NCI-H1092 treated with DMSO at 0.1 percent for 48 hours (cell line): ENCODE measurements at places on chromosomes 7 and 10.

DNA sequence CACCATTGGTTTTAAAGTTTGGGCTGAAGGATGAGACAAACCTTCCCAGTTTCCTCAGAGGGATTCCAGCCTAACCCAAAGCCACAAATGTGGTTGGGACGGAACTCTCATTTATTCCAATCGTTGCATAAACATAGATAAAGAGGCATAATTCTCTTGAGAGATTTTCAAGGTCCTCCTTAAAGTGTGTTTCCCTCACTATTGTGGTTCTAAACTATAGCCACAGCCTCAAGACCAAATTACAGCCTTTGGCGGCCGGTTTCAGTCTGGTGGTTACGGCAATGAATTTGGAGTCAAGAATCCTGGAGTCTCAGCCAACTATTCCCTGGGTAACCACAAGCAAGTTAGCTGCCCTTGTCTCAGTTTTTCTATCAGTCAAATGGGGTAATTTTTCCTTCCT is 42.6 kb downstream of the SEM1 start:
- DNase-seq: no peak

DNA sequence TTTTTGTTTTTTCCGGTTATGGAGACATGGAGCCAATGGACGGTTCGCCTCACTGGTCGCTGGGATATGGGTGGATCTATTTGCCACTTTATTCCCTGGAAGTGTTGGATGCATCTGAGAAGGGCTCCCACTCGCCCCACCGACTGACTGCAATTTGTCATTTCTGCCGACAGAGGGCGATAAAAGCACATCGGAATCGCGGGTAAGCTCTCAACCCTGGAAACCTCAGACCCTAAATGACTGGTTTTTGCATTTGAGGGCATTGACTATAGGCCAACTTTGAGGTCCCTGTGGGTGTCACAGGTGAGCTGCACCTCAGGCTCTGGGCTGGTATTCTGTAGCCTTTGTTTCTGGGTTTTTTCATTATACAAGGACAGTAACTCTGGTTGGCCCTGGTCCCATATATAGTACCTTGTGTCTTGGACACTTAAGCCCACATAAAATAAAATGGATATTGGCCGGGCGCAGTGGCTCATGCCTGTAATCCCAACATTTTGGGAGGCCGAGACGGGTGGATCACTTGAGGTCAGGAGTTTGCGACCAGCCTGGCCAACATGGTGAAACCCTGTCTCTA is 11.9 kb upstream of the OPALIN start:
- DNase-seq: peak; percentile 35

DNA sequence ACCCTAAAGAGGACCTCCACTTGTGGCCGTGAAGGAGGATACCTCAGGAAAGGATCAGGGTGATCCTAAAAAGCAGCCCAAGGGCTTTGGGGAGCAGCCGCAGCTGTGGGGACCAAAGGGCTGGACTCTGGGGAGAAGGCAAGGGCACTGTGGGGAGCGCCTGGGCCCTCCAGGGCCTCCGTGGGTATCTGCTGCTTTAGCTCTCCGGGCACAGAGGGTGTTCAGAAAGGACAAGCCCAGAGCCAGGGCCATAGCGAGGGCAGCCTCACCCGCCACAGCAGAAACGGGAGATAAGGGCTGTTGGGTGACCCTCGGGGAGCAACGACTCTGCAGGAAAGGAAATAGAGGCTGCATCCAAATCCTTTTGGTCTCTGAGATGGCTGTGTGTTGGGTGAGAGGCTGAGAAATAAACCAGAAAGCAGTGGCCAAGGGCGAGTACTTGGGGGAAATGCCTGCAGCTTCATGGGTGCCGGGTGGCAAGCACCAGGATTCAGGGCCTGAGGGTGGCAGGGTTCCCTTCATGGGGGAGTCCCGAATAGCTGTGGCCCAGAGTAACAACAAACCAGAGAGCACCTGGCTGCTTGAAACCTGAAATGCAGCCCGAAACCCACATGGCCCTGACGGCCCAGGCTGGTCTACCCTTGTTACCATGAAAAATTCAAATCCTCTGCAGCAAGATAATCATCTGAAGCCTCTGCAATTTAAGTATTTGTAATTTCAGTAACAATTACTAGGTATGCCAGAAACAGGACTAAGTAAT is 95.2 kb downstream of the VIPR2 start:
- DNase-seq: no peak

GRCh38 chr7:111173528-111173927 is 82.6 kb downstream of the LRRN3 start:
- no peak for DNase-seq

- peak; percentile 10 for DNase-seq
These were observed 11.3 kb downstream of the CRYGN start for GRCh38 chr7:151428378-151429236.

GRCh38 chr7:66859794-66860645 is 61.0 kb upstream of the TMEM248 start:
- no peak for DNase-seq

GRCh38 chr7:21013765-21014539 is 227.3 kb upstream of the SP8 start:
- DNase-seq: no peak

DNA sequence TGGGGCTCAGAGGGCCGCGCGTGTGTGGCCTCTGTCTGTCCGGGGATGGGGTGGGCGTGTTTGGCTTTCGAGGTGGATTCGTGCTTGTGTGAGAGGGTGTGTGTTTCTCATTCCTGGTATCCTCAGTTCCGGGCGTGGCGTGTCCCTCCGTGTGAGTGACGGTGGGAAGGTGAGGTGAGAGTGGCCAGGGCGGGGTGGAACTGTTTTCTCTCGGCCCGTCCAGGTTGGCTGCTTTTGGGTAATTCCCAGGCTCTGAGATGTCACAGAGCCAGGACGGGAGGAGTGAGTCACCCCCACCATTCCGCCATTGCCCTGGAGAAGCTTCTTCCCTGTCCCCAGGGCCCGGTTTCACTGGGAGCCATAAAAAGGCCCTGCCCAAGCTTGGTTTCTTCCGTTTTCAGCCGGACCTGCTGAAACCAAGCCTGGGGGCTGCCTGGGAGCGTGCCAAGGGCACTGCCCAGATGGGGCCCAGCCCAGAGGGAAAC is 21.3 kb upstream of the CLDN4 start:
- DNase-seq: no peak

DNA sequence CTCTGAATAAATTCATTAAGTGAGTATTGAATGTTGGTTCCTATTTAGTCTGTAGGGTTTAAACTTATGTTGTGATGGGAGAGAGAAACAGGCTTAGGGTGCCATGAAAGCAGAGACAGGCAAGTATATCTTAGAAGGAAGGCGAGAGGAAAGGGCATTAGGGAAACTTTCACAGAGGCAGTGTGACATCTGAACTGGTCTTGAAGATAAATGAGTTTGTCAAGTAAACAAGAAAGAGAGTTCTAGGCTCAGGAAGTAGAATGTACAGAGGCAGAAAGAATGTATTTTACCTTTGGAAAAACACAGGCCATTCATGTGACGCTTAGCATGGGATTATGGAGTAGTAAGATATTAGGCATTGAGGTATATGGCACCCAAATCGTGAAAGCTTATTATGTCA is 34.5 kb downstream of the GLCCI1 start:
- no peak for DNase-seq

DNA sequence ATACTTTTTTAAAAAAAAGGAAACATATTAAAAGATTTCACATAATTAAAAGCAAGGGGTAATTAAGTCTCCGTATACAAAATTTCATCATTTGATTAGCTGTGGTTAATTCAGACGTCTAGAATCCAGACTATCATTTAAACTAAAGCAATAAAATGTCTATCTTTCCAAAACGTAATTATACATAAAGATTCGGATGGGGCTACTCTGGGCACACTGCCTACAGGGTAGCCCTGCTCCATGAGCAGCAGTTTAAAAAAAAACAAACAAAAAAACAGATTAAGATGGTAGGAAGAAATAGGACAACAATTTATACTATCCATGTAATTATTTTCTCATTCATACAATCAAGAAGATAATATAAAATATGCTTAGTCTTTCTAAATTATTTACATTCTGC is 96.0 kb downstream of the NRBF2 start:
- no peak for DNase-seq

GRCh38 chr10:98619446-98619845 is 172.7 kb upstream of the HPS1 start:
- DNase-seq: no peak

DNA sequence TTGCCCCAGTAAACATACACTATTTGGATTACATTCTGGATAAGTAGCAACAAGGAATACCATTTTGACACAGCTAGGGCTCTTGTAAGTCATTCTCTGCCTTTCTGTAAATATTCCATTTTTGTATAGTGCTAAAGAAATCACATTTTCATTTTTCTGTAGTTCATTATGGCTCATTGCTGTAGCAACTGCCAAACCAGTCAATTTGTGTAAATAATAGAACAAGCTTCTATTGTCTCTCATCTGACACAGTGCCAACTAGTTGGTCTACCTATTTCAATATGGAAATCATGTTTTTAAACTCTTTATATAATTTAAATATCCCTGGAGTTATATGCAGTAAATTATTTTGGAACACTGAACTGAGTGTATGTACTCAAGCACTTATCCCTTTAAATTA is 193.7 kb downstream of the RELN start:
- DNase-seq: peak; percentile 35

GRCh38 chr10:20648263-20648874 is 248.7 kb downstream of the NEBL start:
- DNase-seq: no peak

- DNase-seq: no peak
These were observed 542.3 kb upstream of the MBL2 start for GRCh38 chr10:53314876-53315275.

DNA sequence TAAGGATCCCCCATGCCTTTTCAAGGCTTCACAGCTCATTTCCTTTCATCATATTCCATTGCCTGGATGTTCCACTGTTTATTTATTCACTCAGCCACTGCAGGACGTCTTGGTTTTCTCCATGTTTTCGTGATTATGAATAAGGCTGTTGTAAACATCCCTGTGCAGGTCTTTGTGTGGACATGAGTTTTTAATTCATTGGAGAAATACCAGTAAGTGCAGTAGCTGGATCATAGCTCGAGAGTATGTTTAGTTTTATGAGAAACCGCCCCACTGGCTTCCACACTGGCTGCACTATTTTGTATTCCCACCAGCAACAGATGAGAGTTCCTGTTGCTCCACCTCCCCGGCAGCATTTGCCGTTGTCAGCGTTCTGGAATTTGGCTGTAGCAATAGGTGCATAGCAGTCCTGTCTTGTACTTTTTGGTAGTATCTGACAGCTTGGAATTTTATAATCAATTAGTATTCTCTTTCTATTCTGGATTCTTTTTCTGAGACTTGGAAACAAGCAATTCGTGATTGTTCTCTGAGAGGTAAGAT is 269.9 kb upstream of the PITRM1 start:
- no peak for DNase-seq

DNA sequence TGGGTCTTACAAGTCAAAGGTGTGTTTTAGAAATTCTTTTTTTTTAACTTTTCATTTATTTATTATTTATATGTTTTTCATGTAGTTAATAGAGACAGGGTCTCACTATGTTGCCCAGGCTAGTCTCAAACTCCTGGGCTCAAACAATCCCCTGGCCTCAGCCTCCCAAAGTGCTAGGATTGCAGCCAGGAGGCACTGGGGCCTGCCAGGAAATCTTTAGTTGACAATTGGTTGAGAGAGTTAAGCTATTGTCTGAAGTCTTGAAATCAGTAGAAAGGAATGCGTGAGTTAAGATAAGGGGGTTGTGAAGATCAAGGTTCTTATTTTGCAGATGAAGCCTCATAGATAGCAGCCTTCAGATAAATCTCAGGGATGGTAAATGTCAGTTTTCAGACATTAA is 245.4 kb upstream of the GALNT17 start:
- DNase-seq: no peak

- DNase-seq: no peak
These were observed 115.5 kb upstream of the CALCR start for GRCh38 chr7:93690021-93690420.

GRCh38 chr10:3077940-3078630 is 10.7 kb downstream of the PFKP start:
- no peak for DNase-seq

GRCh38 chr7:78090616-78091015 is 292.0 kb downstream of the PHTF2 start:
- DNase-seq: no peak

GRCh38 chr7:99120501-99120900 is 23.4 kb downstream of the SMURF1 start:
- no peak for DNase-seq

- no peak for DNase-seq
These were observed 82.2 kb downstream of the RAB11FIP2 start for GRCh38 chr10:117964536-117964935.

GRCh38 chr7:99050971-99051370 is 92.9 kb downstream of the SMURF1 start:
- no peak for DNase-seq

DNA sequence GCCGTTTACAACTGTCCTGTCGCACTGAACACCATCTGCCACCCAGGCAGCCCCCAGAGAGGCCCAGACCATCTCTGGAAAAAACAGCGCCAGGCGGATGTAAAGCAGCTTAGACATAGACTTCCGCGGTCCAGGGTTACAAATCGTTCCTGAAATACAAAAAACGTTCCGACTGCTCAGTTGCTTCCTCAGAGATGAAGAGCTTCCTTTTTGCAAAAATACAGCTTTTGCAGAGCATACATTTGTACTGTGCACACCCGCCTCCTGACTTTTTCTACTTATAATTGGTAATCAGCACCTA is 11.4 kb downstream of the DAGLB start:
- DNase-seq: no peak

DNA sequence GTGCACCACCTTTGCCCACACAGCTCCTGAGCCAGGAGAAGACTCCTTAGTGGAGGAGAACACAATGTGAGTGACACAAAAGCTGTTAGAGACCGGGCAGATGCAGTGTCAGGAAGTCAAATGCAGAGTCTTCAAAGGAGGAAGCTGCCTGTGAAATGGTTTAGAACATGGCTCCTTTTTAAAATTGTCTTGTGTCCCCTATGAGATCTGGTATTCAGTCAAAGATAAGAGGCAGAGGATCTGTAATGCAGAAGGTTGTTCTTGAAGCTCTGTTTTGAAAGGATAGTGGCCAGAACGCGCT is 133.0 kb downstream of the VIPR2 start:
- DNase-seq: no peak

GRCh38 chr10:28533186-28533564 is 257 bp downstream of the WAC start:
- DNase-seq: no peak

GRCh38 chr10:72077275-72077990 is 10.9 kb downstream of the SPOCK2 start:
- DNase-seq: no peak

DNA sequence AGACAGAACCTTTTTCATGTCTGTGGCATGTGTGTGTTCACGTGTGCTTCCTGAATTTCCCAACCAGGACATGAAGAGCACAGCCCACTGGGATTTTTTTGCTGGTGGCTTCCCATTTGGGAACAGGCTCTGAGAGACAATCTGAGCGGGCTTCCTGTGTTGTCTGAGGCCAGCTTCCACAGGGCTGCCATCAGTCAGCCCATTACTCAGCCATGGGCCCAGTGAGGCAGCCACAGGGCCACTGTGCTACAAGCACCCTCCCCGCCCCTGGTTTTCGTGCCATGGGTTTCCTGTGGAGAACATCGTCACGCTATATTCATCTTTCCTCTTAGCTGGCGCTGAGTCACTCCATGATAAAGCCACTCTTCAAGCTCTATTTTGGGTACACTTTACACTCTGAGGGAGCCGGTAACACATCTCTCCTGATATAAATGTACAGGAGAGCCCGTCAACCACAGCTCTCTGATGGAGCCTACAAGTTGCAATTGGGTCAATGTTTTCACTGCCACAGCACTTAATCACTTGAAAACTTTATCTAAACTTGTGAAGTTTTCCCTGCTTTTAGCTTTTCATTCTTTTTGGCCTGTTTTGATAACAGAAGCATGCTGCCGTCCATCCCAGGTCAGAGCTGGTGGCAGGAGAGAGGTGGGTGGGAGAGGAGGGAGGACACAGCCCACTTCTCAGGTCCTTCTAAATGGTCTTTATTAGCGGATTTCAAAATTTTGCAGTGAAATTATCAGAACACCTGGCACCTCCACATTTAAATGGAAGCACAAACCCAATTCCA is 96.9 kb downstream of the HIPK2 start:
- DNase-seq: no peak
